ENCODE measurements at places on chromosomes 4 and X.

GRCh38 chrX:141903400-141904155 lies at the start of gene MAGEC1:
MAGEC1 (plus strand) TSS chrX:141903894; CDS start chrX:141905073, 1,179 bp downstream.
- no peak for DNase-seq

- DNase-seq = no peak
Measured at GRCh38 chr4:127586922-127587571, 45.7 kb upstream of the INTU start.

- no peak for DNase-seq
Measured at GRCh38 chrX:115940888-115941332, 229.6 kb upstream of the AGTR2 start.

DNA sequence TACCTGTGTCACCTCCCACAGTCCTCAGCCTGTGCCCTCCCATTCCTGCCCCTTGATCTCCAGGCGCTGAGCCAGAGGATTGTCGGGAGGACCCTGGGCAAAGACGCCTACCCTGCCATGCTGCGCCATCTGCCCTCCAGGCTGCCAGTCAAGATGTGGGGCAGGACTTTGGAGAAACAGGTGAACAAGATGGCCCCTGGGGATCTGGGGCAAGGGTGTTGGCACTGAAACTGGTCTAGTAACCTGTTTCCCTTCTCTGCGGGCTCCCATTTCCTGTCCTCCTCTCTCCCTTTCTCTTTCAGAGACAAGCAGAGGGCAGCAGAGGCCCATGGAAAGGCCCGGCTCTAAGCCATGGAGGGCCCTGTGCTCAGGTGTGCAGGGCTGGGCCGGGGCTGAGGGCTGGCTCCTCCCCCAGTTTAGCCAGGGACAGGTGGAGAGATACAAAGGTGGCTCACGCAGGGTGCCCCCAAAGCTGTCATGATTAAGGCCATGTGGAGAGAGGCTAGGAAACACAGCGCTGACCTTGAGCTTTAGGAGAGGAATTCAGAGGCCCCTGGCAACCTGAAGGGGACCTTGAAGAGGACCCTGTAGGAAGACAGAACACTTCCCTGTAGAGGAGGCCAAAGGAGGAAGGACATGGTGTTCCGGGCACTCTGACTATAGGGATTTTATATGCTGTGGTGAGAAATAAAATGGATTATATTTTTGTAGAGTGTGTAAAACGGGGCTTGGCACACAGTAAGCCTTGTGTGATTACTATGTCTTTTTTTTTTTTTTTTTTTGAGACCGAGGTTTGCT lies at the start of gene GLOD5:
GLOD5 (plus strand) TSS at position 74 of the 798 bp plus-strand sequence; CDS start at position 118, 44 bp downstream.
- no peak for DNase-seq

- no peak for DNase-seq
Measured at GRCh38 chrX:137855490-137855889, 289.6 kb downstream of the ZIC3 start.

DNA sequence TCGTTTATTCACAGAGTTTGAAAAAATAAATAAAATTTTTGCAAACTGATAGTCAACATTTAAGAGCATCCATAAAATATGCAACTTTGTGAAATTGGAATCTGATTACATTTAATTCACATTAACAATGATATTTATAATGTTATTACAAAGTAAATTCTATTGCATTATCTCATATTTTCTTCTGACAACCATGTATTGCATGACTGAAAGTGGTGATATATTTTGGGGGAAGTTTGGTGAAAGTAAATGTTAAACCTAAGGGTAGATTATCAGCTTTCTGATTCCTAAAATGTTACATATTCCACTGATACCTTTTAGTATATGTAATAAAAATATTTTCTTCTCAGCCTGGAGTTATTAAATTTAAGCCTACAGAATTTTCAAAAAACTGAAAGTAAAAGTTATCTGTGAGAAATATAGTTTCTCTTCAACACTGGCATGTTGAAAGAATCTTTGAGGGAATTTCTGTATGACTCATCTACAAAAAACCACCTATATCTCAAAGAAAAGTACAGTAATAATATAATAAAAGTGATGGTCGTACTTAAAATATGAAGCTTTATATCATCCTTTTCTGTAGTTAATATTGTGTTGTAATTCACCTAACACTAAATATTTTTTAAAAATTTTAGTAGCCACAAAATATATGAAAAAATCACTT lies 1179.6 kb upstream of the PCDH7 start:
- DNase-seq = no peak

GRCh38 chr4:23368081-23368697 lies 521.7 kb downstream of the PPARGC1A start:
- no peak for DNase-seq

GRCh38 chr4:2819244-2820215 lies 24.1 kb upstream of the ADD1 start:
- no peak for DNase-seq

- DNase-seq = no peak
Measured at GRCh38 chr4:168841000-168841671, 168.9 kb downstream of the CBR4 start.

- no peak for DNase-seq
Measured at GRCh38 chr4:24780936-24781495, 14.4 kb upstream of the SOD3 start.

DNA sequence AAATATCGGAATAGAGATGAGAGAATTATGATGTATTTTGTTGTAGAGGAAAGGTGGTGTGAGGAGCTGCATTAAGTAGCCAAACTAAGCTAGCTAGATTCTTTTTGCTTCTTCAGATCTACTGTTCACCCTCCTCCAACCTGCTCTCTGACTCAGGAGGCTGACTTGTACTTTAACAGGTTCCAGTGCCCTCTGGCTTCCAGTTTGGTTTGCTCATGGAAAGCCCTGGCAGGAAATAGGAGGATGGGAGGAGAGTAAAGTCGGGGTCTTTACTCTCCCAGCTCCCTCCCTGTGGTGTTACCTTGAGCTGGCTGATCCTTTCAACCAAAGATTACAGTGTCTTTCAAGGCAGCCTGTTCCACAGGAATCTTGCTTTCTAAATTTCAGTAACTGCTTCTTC lies 277.0 kb upstream of the EDA2R start:
- no peak for DNase-seq

DNA sequence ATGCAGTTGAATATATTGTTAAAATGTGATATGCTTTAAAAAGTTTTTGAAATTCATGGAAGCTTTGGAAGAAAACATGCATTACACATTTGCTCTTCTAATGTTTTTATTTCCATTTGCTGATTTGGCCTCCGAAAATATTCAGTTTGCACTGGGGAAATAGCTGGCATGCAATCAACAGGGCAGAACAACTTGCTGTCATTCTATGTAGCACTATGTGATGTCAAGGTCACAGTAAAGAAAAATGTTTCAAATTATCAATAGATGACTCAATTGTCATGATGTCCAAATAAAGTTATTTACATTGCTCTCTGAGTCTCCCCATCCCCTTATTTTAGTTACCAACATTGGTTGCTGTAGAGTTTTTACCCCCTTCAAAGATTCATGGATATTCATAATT lies 119.2 kb downstream of the TLL1 start:
- DNase-seq = no peak

- DNase-seq = no peak
Measured at GRCh38 chr4:19583827-19584569, 667.7 kb upstream of the SLIT2 start.

- no peak for DNase-seq
Measured at GRCh38 chr4:107740381-107740780, 20.3 kb upstream of the PAPSS1 start.

DNA sequence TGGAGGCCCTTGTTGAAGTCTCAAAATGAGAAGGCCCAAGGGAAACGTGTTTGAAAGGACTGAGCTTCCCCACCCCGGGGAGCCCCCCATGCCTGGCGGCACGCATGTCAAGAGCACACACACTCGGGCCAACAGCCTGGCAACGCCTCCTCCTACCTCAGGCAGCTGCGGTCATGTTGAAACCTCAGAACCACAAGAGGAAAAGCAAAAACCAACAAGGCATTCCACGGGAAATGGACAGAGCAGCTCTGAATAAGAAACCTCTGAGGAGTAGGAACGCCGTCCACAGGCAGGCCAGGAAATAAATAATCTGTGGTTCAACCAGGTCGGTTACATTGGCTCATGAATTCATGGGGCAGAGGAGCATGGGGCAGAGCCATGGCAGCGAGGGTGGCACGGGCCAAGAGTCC lies 95.7 kb upstream of the AFAP1 start:
- DNase-seq = no peak

GRCh38 chr4:59825104-59825503 lies 1375.0 kb upstream of the ADGRL3 start:
- no peak for DNase-seq

DNA sequence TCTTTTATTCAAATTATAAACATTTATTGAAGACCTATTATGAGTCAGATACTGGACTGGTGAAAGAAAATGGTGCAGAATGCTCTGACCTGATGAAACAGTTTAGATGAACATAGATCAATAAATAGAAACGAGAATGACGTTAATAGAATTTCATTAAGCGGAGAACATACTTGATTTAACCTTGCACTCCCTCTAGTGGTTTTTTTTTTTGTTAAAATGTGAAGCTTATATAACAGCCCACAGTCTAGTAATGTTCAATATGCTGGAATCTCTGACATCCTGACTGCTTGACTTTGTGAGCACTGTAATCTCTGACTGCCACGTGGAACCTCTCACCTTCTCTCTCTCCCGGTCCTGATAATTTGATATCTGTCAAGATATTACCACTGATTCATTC lies 32.3 kb downstream of the HDAC8 start:
- no peak for DNase-seq
